ENCODE measurements at places on chromosomes 5 and 9. TPM values are rescaled to one million over a fixed set of nuclear protein-coding genes. Genes with fewer than 3 reads are reported as not detected.

GRCh38 chr5:41004931-41005330 lies 66.2 kb downstream of the MROH2B start:
- no peak for DNase-seq

DNA sequence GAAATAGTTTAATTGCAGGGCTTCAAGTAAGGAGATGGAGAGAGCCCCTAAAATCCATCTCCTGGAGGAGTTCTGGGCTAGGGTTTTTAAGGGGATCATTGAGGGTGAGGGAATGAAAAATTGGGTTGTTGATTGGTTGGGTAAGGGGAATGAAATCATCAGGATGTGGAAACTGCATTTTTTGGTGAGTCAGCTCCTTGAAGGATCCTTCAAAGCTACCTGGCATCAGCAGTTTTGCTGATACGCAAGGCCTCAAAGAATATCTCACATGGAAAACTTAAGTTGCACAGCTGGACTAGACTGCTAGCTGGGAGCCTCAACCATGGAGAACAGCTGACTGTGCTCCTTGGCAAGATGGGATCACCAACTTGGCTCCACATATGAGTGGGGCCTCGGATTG lies 136.7 kb downstream of the FGF10 start:
- DNase-seq: no peak

Gene SPATA6L
- 0.47 TPM for polyA plus RNA-seq

GRCh38 chr9:32441678-32442077 lies 57.2 kb downstream of the ACO1 start:
- no peak for DNase-seq

Gene ETF1
- polyA plus RNA-seq: 45.4 TPM

Gene DOK3
- polyA plus RNA-seq: 6.3 TPM

Gene WHRN
- polyA plus RNA-seq: 2.6 TPM

GRCh38 chr5:107526-107925 lies 15.6 kb downstream of the PLEKHG4B start:
- DNase-seq: no peak

- DNase-seq: no peak
Measured at GRCh38 chr9:113992276-113992951, 85.7 kb downstream of the AMBP start.

GRCh38 chr5:145918397-145918796 lies 18.0 kb upstream of the SH3RF2 start:
- DNase-seq: no peak

GRCh38 chr9:128503870-128504269 lies 649 bp upstream of the GLE1 start:
- DNase-seq: no peak
